ENCODE measurements at places on chromosomes 7 and 10.

GRCh38 chr10:24207781-24208611 is 942 bp upstream of the KIAA1217 start:
- no peak for DNase-seq

- DNase-seq = no peak
These were observed 42.1 kb upstream of the CXCL12 start for GRCh38 chr10:44427037-44427436.

DNA sequence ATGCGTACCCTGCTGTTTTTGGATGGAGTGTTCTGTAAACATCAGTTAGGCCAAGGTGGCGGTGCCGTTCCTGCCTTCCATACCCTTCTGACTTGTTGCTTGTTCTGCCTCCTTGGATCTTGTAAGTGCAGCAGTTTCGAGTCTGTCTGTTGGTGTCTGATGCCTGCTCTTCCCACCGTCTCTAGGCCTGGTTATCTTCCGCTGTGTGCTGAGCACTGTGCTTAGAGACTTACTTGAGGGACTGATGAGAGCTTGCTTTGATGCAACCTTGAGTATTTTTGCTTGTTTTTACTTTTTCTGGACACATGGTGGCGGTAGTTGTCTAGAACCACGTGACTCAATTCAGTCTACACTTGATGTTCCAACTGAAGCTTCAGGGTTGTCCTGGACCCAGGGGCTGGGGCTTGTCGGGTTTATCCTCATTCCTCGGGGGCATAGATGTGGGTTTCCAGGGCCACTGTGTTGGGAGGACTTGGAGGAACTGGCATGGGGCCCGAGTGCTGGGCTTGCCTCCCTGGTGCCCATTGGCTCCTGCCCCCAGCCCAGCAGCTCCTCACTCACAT is 14.4 kb upstream of the SPRN start:
- peak; percentile 43 for DNase-seq

GRCh38 chr7:121103579-121103978 is 115.1 kb downstream of the CPED1 start:
- no peak for DNase-seq

DNA sequence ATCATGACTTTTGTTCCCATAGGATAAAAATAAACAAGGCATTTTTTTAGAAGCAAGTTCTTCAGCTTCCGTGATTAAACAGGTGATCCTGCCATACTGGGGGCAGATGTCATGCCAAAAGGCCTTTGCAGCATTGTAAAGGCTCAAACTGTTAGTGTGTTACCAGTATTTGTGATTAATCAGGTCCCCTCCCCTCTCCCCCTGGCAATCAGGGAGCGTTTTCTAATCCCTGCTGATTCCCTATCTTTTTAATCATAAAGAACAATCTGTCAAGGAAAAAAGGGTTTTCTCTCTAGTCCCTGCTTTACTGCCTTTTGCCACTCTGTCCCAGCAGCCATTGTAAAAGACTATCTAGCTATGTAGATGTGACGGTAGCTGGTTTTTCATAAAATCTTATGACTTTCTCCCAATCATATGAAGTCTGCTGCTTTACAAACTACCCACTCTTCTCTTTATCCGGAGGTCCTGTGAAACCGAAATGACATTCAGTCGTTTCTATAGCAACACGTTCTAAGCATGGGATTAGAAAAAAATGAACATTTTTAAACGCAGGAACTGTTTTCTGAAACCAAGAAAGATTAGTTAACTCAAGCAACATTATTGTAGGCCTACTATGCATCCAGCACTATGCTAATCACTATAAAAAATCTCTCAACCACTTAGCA is 210.9 kb downstream of the RNLS start:
- DNase-seq = no peak

DNA sequence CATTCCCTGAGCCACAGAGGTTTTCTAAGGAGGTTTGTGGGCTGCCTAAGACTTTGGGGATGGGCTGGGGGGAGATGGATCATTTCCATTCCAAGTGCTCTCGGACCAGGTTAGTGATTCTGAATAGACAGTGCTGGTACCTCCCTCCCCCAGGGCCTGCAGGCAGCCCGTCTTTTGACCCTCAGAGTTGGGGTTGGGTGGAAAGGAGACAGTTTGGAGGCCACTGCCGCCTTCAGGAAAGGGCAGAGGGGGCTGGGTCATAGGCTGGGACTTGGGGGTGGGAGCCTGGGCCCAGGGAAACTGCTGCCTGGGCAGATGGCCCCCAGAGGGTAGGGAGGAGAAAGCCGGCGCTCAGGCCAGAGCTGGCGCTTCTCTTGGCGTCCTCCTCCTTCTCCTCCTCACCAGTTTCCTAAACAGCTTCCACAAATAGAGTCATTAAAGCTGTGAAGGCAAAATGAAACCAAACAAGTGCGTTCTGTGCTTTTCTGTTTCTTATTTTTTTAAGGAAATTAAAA is 4.4 kb downstream of the UNC5B start:
- DNase-seq = no peak

DNA sequence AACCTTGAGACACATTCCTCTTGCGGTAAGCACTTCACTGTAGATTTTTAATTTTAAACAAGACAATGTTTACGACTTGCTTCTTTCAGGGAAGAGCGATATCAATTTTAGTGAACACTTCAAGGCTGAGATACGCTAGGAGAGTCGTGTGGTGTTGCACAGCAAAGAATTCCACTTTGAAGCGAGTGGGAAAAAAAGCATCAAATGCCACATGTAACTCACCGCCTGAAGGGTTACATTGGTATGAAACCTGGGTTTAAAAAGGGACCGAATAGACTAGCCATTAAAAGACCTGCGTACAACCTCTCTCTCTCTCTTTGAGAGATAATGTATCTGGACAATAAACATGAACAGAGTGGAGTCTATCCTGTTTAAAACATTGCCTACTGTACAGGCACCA is 68.8 kb upstream of the ATRNL1 start:
- no peak for DNase-seq

DNA sequence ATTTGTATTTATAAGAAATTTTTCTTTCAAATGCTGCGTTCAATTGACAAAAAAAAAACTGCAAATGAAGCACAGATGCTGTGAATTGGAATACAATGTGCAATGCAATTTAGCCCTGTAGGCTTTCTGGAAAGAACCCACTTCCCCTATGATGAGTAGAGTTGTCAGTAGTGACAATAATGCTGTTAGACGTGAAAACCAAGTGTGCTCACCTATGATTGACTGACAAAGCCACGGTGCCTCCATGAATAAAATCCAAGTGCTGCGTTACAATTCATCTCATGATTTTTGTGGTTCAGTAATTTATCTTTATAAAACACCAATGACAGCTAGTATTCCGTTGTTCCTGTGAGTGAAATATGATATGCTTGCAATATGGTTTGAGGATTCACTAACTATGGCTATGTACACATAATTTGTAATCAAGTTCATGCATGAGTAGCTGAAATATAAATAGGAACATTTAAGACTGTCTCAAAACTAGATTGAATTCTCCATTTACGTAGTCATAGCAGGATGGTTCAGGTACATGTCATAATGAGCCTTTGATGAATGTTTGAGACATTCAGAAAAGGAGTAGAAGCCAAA is 1160.3 kb downstream of the CNTNAP2 start:
- no peak for DNase-seq

GRCh38 chr10:97500297-97500575 is 1.5 kb downstream of the UBTD1 start:
- DNase-seq = no peak

- DNase-seq = no peak
These were observed 4.3 kb downstream of the TMEM273 start for GRCh38 chr10:49183596-49184542.

DNA sequence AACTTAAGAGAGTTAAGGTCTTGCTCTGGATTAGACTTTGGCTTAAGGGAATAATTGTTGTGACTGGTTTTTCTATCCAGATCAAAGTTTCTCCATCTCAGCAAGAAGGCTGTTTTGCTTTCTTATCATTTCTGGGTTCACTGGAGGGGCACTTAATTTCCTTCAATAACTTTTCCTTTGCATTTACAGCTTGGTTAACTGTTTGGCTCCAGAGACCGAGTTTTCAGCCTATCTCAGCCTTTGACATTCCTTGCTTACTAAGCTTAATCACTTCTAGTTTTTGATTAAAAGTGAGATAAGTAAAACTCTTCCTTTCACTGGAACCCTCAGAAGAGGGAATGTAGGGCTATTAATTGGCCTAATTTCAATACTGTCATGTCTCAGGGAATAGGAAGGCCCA is 76.4 kb downstream of the LARP4B start:
- no peak for DNase-seq

DNA sequence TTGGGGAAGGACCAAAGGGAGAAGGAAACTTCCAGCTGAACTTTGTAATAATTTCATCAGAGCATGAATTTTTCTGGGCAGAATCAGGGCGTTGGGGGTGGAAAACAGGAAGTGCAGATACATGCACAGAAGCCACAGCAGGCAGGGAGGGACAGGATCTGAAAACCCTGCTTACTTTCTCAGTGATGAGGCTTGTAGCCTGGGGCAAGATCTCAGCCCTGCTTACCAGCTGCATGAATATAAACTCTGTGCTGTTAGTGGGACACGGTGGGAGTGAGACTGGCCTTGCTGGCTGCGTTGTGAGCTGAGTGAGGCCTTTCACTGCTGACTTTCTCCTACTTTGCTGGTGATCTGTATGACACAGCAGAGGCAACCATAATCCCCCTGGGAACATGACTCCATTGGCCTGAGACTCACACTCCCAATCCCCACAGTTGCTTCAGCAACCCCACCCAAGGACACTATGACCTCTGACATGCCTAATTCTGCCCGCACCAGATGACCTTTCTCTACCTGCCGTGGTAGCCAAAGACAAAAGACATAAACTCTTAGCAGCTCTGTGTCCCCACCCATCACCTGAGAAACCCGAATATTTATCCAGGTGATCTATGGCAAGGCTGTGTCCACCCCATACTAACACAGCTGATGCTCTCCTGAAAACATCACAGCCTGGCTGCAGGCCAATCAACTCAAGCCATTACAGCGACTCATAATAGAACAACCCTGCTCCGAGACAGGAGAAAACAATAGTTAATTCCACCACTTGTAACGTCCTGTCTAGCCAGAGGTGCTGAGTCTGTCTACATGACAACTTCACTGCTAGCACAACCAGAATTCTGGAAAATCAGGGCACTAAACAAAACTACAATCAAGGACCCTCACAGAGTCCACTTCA is 190.7 kb upstream of the CHRM2 start:
- DNase-seq = no peak

DNA sequence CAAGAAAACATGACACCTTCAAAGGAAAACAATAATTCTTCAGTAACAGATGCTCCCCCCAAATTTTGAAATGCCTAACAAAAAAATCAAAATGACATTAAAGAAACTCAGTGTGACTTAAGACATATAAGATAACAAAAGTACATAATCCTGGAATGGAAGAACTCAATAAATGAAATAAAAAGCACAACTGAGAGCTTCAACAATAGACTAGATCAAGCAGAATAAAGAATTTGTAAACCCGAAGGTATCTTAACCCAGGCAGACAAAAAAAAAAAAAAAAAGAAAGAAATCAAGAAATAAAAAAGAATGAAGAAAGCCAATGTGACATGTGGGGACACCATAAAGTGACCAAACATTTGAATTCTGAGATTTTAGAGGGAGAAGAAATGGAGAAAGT is 27.7 kb upstream of the LRRD1 start:
- DNase-seq = no peak

DNA sequence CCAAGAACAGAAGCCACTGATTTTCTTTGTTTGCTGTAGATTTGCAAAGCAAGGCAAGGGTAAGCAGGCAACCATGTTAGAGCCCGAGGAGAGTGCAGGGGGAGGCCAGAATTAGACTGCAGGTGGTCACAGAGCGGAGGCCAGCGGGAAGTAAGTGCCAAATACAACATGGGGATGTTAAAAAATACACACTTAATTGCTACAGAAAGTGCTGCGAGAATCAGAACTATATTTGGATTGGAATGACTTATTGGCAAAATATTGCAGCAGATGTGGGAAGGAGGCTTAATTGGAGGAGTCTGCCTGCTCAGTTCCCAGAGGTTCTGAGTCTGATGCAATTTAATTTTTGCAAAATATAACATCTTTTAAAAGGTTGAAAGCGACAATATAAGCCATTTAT is 49.7 kb upstream of the ADCY1 start:
- DNase-seq = no peak

DNA sequence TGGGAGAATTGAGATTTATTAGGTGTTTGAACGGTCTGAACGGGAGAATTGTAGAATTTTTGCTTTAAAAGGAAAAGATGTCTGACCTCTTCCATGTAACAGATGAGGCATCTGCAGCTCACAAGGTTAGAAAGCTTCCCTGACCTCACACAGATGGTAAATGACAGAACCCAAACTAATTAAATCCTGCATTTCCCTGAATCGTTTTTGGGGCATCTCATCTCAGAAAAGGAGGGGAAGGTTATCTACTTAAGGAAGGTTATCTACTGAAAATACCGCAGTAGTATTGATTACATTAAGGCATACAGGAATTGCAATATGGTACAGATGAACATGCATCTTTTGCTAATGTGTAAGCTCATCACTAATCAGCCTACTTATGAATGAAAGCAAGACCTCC is 278.3 kb downstream of the CCDC3 start:
- no peak for DNase-seq

GRCh38 chr7:90720984-90721760 is 125.1 kb downstream of the CDK14 start:
- no peak for DNase-seq

- DNase-seq = no peak
These were observed 170.9 kb downstream of the USP6NL start for GRCh38 chr10:11440250-11441150.

GRCh38 chr7:102061981-102062390 is 224.7 kb upstream of the SH2B2 start:
- DNase-seq = no peak

- DNase-seq = no peak
These were observed 208.8 kb upstream of the IGFBP3 start for GRCh38 chr7:46129831-46130230.

DNA sequence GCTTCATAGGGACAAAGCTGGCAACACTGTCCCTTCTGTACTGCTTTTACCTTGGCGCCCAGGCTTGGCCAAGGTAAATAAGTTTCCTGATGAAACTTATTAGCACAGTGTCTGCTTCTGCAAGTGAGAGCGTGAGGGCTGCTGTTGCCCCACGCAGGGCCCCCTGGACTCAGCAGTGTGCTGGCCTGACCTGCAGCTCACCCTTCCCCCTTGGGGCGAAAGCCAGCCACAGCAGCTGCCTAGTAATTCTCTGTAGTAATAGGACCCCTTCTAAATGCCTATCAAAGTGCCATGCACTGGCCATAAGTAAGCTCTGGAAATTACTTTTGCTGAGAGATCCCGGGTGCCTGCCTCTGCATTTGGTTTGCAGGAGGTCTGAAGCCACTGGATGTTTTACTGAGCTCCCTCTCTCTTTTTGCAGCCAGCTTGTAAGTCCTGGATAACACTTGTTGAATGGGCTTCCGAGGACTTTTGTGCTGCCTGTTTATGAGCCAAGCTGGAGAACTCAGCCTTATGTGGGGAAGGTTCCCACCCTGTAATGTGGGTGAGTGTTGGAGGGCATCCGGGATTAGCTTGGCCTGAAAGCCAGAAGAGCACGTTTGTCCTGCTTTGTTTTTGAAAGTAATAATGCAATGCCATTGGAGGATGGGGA is 293.9 kb downstream of the C7orf25 start:
- DNase-seq = no peak

DNA sequence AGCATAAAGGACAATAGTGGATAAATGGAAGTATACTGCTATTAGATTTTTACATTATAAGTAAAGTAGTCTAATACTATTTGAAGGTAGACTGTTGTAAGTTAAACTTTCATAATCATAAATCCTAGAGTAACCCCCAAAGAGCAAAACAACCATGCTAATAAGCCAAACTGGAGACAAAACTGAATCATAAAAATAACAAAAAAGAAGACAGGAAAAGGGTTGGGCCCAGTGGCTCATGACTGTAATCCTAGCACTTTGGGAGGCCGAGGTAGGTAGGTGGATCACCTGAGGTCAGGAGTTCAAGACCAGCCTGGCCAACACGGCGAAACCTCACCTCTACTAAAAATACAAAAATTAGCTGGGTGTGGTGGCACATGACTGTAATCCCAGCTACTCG is 9.7 kb downstream of the CACUL1 start:
- no peak for DNase-seq
